Activated gamma-delta T cell treated with anti-CD3 and anti-CD28 coated beads, Interleukin-2, amount 50 U/mL, for 16 hours (primary cell): ENCODE measurements at places on chromosomes 7 and 10.

DNA sequence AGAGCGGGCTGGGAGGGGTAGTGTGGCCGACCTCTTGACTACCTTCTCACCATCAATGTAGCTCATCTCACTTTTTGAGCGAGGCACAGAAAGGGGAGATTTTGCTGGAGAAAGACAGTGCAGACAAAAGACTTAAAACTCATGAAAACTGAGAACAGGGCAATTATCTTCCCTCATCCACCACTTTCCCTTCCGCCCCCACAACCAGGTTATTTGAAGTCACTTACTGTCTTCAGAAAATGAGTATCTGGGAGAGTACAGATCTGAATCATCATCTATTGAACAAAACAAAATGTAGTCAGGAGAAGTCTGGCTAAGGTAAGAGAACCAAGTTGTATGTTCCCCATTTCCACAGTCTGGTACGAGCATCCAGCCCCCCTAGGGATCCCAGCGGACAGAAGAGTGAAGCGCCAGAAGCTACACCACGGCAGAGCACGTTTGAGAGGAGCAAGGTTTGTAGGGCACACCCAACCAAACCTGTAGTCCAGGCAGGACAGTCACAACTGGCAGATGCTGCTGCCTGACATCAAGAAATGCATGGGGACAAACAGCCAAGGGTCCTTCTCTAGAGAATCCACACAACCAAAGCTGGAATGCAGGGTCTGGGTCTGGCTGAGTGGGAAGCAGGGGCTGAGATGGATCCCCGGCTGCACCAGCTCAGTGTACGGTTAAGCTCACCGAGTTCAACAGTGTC lies 93.4 kb upstream of the PDLIM1 start:
- DNase-seq: no peak

GRCh38 chr10:22246680-22247391 lies 29.0 kb upstream of the EBLN1 start:
- peak; percentile 22 for DNase-seq

- no peak for DNase-seq
These were observed 23.9 kb upstream of the ZNF716 start for GRCh38 chr7:57425969-57426628.

DNA sequence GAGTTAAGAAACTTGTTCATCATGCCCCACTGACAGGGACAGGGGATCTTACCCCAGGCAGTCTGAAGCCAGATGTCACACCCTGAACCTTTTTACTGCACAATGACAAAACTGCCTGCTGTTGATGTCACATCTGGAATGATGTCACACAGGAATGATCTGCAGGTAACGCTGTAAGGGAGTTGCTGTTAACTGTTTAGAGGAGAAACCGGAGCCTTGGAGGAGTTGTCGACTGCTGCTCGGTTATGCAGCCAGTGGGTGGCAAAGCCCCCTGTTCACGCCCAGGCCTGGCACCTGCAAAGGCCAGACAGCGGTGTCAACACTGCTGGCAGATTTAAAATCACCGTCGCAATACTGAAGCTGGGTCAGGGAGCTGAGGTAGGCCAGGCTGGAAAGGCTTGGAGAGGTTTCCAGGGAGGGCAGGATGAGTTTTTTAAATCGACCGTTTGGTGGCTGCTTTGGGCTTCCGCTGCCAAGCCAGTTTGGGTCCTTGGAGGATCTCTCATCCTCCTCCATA lies 10.0 kb upstream of the SLIT1 start:
- DNase-seq: no peak

DNA sequence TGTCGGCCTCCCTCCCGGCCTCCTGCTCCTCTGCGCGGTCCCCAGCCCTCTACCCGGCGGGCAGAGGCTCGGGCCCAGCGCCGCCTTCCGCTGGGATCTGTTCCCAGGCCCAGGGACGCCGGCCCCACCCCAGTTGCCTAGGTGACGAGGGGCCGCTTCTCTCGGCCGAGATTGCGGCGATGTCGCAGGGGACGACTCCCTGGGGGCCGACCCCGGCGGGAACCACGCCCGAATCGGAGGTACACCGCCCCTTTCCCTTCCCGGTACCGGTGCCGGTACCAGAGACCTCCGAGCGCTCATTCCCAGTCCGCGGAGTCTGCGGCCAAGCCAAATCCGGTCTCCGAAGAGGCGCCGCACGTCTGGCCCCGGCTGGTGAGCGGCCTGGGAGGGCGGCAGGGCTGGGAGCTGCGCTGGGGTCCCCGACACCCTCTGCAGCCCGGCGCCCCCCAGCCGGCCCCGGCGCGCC lies at the start of gene CABCOCO1:
CABCOCO1 (plus strand) TSS at position 136 of the 466 bp plus-strand sequence; CDS start at position 180, 44 bp downstream.
- no peak for DNase-seq

GRCh38 chr7:33485747-33486493 lies 356.6 kb downstream of the BBS9 start:
- DNase-seq: no peak

GRCh38 chr10:4708123-4708759 lies 117.8 kb upstream of the AKR1E2 start:
- no peak for DNase-seq

- no peak for DNase-seq
These were observed 16.3 kb downstream of the SFTPA1 start for GRCh38 chr10:79627075-79627474.

DNA sequence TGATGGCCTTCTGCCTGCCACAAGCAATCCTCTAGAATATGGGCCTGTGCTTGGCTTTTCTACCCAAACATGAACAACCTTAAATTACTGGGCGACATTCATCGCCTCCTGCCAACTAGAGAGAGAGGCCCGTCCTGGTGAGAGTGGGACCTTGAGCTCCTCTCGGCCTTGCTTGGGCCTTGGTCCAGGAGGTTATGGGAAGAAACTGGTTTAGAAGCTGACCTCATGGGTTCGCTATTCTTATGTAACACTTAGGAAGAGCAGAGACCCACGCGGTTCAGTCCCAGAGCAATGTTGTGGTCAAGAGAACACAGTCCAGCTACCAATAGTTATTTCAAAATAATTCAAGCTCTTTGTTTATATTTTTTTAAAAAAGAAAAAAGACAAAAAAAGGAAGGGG lies 176.3 kb upstream of the ZNF32 start:
- DNase-seq: no peak

- DNase-seq: no peak
These were observed 9.3 kb downstream of the CDC14C start for GRCh38 chr7:48933549-48934085.

DNA sequence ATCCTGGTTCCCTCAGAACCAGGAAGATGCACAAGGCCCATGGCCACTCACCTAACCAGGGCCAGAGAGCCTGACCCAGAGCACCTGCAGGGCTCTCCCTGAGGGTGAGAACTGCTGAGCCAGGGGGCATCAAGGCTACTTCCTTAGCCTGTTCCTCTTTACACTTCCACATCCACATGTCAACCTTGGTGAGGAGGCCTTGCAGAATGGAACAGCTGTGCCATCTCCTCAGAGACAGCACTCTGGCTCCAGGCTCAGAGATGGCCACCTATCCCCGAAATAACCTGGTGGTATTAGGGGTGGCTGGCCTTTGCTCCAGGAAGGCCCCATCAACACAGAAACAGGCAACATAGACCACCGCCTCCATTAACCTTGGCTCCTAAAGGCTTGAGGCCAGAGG lies 473.0 kb downstream of the RPS24 start:
- DNase-seq: no peak

- DNase-seq: no peak
These were observed 9.9 kb downstream of the STARD3NL start for GRCh38 chr7:38187794-38188440.

GRCh38 chr7:151699928-151700319 lies 177.0 kb downstream of the PRKAG2 start:
- no peak for DNase-seq

GRCh38 chr7:55207436-55208125 lies 157.6 kb upstream of the LANCL2 start:
- no peak for DNase-seq

DNA sequence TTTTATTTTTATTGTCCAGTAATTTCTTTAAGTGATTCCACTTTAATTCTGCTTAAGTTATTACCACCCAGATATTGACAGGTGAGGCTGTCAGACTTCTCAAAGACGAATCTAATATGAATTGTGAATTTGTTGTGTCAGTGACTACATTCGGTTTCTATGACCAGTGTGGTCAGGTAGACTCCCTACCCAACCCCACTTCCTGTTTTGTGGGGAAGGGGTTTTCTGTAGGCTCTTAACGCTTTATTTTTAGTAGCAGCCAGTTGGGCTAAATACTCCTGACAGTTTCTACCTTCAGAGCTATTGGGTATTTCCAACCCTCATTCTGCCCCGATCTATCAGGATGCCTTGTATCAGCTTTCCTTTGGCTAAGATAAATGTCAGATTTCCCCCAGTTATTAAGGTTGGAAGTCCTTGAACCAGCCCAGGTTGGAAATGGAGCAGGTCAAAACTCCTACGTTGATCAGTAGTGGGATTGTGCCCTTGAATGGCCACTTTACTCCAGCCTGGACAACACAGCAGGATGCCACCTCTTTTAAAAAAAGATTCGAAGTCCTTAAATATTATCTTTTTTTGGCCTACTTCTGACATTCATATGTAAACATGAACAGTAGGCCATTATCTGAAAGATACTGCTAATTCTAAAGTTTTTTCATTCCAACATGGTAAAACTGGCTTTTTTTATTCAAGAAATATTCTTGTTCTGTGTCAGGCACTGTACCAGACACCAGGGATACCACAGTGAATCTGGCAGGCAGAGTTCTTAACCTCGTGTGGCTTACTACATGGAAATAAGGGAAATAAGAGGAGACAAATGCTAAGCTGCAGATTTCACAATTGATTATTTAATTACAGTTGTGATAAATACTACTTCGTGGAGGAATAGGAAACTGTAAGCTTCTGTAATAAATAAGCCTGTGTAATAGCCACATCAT lies 133.3 kb upstream of the SAMD8 start:
- DNase-seq: peak; percentile 24

- DNase-seq: no peak
These were observed 5.5 kb downstream of the ANXA11 start for GRCh38 chr10:80199828-80200227.

GRCh38 chr10:125538947-125539731 lies 143.8 kb downstream of the TEX36 start:
- no peak for DNase-seq

DNA sequence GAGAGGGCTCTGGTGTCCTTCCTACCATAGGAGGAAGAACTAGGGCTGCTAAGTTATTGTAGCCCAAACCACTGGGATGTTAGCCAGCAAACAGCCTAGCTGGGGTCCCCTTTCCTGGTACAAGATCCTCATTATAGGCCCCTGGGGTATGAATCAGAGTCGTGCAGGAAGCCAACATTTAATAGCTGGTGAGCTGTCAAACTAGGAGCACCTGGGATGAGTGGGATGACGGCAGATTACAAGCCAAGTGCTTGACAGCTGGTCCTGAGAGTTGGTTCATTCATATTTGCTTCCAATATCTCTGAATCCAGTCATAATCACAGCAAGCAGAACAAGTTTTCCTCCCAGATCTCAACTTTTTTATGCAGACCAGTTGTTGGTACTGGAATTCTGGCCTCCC lies 25.1 kb upstream of the DNAJB12 start:
- DNase-seq: no peak

DNA sequence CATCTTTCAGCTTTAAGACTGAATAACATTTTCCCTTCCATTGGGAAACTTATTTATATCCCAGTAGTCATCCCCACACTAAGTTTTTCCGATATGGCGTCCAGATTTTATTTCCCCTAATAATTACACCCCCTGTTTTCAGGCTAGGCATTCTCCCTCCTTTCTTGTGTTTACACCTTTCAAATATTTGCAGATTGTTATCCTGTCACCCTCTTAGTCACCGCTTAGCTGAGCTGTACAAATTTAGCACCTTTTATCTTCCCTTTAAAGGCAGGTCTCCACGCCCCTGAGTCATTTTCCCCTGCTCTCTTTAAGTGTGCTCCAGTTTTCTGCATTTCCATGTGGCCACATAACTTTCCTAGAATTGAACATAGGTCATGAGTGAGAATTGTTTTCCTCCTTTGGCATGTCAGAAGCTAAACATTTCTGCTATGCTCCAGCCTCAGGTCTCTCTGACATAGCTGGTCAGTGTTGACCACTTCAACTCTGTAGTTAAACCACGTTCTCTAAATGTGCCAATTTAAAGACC lies 47.4 kb downstream of the LRRC4 start:
- no peak for DNase-seq

GRCh38 chr10:125444790-125445189 lies 238.2 kb downstream of the TEX36 start:
- no peak for DNase-seq

DNA sequence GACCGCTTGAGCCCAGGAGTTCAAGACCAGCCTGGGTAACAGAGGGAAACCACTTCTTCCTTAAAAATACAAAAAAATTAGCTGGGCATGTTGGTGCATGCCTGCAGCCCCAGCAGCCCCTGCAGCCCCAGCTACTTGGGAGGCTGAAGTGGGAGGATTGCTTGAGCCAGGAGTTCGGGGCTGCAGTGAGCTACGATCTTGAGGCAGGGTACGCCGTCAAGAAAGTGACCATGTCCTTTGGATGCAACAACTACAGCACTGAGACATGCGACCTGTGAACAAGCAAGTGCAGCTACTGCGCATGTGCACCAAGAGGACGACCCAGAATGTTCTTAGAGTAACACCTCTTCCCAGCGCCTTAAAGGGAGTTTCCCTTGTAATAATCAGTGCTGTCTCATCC lies 66.6 kb upstream of the ZNF479 start:
- DNase-seq: no peak

GRCh38 chr10:27413831-27414348 lies 90.2 kb upstream of the RAB18 start:
- no peak for DNase-seq

- peak; percentile 14 for DNase-seq
These were observed 642 bp downstream of the STK32C start for GRCh38 chr10:132306864-132307751.

DNA sequence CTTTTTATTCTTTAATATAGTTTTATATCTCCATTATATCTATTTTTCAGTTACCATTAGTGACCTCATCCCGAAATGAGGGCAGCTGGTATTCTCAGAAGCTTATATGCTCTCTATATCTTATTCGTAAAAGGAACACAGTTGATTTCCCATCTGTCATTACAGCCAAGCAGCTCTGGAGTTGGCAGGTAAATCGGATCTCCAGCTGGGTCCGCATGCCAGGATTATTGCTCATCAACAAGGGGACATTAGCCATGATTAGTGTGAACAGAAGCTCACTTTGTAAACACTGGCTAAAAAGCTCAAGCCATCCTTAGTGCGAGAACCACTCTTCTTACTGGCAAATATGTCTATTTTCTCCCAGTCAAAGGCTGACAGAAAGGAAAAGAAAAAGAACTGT lies 180.3 kb downstream of the NPSR1 start:
- no peak for DNase-seq

GRCh38 chr7:147952918-147953317 lies 637.6 kb upstream of the C7orf33 start:
- DNase-seq: no peak

DNA sequence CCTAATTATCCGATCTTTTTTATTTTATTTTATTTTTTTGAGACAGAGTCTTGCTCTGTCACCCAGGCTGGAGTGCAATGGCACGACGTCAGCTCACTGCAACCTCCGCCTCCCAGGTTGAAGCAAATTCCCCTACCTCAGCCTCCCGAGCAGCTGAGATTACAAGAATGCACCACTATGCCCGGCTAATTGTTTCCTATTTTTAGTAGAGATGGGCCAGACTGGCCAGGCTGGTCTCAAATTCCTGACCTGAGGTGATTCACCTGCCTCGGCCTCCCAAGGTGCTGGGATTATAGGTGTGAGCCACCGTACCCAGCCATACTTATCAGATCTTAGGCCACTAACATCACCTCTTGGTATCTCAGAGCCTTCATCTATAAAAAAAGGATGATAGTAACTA lies 4.9 kb downstream of the SLC25A13 start:
- no peak for DNase-seq

- no peak for DNase-seq
These were observed 24.3 kb upstream of the PDZD8 start for GRCh38 chr10:117399341-117400196.
